ENCODE measurements at places on chromosomes 3 and 15. TPM values are rescaled to one million over a fixed set of nuclear protein-coding genes. Genes with fewer than 3 reads are reported as not detected.

The PPP1R14D gene
- total RNA-seq = not detected

The COL8A1 gene
- total RNA-seq = 24.2 TPM

The MAP3K13 gene
- total RNA-seq = 44.1 TPM

The IGDCC3 gene
- 0.22 TPM for total RNA-seq

The RMDN3 gene
- 38.2 TPM for total RNA-seq

Data from kidney (tissue), 22 donors.